T follicular helper cell (primary cell): ENCODE measurements at places on chromosomes 1 and 21.

DNA sequence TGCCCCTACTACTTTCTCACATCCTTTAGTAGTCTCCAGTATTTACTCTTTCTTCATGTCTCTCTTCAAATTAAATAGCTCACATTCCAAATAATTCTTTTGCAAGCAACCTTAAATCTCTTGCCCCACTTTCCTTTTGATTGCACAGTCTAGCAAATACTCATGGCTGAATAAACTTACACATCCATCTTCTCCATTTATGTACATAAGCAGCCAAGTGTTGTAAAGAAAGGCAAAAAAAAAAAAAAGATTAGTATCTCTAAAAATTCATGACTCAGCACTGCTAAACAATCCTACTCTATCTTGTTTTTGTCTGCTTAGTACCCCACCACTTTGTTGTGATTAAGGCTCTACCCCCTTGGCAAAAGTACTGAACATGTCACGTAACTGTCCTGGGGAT, 42.6 kb downstream of the F13B start:
- no peak for DNase-seq

- DNase-seq = no peak
Observed at GRCh38 chr1:193411714-193412113, 225.3 kb upstream of the B3GALT2 start.

DNA sequence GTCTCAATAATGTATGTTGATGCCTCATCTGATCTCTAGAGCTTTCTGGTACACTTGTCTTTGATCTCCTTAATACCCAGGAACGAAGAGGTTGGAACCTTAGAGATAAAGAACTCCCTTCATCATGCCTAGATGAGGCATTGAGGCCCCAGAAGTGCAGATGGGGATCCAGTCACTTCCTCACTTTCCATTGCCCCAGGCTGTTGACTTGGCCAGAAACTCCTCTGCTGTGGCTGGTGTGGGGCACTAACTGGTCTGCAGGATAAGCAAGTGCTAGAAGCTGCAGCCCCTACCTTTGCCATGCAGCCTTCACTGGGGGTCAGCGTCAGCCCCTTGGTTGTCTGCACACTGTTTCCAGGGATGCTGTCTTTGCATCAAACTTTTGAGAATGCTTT, 49.9 kb downstream of the STUM start:
- DNase-seq = no peak

- DNase-seq = no peak
Observed at GRCh38 chr1:166139735-166140134, 27.1 kb downstream of the FAM78B start.

GRCh38 chr1:39663559-39663958, 8.3 kb downstream of the NT5C1A start:
- no peak for DNase-seq

GRCh38 chr1:100147875-100148274, 14.9 kb downstream of the TRMT13 start:
- no peak for DNase-seq

DNA sequence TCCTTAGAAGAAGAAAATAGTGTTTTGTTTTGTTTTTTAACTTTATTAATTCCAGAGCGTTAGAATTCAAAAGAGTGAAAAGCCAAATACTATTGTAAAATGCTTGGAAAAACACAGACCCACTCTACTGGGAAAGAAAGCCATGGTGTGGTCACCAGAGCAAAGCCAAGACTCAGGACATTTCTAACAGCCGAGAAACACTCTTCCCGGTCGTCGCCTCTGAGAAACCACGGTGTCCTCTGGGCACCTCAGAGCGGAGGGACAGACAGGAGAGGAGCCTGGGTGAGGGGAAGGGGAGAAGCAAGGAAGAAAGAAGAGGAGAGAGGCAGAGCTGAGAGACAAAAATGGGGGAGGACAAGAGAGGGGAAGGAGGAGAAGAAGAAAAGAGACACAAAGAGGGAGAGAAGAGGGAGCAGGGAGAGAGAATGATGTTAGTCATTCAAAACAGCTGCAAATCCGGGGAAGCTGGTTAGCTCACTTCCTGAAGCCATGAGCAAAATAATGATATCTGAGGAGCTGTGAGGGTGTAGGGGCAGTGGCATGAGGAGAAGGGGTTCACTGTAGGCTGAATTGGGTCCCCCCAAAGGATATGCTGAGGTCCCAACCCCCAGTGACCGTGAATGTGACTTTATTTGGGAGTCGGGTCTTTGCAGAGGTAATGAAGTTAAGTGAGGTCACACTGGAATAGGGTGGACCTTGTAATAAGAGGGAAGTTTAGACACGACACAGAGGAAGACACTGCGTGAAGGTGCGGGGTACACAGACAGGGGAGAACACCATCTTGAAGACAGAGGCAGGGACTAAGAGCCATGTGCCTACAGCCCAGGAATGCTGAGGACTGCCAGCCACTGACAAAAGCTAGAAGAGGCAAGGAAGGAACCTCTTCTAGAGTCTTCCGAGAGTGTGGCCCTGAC, 58.2 kb upstream of the DMRTB1 start:
- DNase-seq = no peak

- DNase-seq = no peak
Observed at GRCh38 chr1:108592030-108592759, 32.3 kb downstream of the EEIG2 start.

GRCh38 chr1:227766015-227766634, 30.9 kb downstream of the SNAP47 start:
- peak; percentile 42 for DNase-seq

DNA sequence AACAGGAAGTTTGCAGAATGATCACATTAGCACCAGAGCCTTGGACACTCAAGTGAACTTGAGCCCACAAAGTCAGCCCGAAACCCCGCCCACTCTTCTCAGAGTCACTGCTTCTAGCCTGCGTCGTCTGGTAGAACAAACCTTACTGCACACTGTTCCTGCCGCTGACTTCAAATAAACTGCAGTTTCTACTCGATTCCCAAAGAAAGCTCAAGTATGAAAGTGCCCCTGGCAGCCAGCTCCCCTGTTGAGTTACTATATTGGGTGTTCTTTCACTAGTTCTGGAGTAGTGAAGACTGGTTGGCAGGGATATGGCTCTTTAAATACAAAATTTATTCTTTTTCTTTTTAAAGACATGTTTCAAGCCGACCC, 164.7 kb downstream of the GALNT2 start:
- DNase-seq = no peak

- no peak for DNase-seq
Observed at GRCh38 chr1:15640667-15641066, 23.4 kb downstream of the DDI2 start.

DNA sequence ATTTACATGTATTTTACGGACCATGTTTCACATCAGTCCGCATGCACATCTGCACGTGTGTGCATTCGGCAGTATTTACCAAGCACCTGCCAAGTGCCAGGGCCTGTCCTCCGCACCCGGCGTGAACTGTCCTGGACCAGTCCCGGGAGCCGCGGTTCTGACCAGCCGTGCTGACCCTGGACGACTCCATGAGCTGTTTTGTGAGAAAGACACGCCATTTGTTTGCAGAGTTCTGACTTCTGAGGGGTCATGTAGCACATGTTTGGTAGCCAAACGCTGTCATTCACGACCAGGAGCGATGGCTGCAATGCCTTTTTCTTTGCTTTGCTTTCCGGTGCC, 3.3 kb upstream of the OLIG2 start:
- no peak for DNase-seq

DNA sequence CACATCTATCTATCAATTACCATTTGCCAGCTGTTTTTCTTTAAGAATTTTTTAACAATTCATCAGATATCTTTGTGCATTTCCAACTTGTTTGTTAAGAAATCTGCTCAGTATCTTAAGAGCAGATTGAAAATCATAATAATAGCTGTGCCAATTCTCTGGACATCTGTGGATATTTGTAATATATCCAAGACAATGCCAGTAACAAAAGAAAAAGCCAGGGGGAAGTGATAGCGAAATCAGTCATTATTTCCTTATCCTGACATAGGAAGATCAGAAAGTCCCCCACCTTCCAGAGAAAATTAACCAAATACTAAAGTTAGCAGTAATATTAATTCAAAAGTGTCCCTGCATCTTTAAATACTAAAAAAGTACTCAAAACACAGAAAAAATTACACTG, 217.1 kb downstream of the RERE start:
- no peak for DNase-seq

GRCh38 chr1:161033751-161034150, 5.0 kb downstream of the TSTD1 start:
- no peak for DNase-seq

DNA sequence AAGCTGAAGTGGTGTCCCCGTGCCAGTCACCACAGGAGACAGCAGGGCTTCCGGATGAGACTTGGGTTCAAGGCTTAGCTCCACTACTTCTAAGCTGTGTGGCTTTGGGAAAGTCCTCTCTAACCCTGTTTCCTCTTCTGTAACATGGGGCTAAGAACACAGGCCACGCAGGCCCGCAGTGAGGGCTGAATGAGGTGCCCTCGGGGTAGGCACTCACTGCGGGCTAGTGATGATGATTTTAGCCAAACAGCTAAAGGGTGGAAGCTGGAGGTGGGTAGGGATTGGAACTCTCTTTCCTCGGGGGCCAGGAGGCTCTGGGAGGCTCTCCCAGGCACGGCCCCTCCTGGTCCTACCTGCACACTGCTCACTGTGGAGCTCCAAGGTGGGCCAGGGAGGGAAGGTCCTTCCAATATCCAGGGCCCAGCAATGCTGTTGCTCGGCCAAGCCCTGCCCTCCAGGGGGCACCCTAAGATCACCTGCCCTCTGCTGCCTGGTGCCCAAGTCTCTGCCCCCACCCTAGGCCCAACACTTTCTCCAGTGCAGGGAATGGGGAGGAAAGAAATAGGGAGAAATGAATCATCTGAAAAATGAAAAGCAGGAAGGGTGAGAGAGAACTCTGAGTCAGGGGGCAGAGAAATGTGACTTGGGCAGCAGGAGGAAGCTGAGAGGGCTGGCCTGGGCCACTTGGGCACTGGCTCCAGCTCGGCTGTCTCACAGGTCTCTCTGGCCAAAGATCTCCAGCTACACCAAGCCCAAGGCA, 19.2 kb upstream of the EVA1B start:
- DNase-seq = peak; percentile 57

- no peak for DNase-seq
Observed at GRCh38 chr21:28066076-28066475, 926.6 kb downstream of the LTN1 start.

DNA sequence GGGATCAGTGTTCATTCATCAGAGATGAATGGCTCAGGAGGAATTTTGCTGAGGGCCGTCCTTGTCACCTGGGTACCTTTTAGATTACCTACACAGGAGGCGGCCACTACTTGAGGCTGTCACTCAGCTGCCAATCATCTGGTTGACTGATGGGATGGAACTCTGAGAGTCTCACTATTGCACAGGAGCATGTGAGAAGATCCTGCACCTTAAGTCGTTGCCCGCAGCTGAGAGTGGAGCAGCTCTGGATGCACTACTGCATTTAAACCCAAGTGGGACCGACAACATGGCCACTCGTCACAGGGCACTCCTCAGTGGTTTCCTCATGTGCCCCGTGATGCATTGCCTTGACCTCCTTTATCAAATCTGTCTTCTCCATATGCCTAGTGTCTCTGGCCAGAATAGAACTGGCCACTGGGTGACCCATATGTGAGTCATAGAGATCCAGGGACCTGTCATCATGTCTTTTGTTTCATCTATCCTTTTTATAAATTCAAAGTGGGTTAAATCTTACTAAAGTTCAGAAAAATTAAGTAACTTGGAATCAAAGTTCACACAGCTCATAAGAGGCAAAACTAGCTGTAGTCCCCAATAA, 165.5 kb downstream of the ZSCAN20 start:
- no peak for DNase-seq

DNA sequence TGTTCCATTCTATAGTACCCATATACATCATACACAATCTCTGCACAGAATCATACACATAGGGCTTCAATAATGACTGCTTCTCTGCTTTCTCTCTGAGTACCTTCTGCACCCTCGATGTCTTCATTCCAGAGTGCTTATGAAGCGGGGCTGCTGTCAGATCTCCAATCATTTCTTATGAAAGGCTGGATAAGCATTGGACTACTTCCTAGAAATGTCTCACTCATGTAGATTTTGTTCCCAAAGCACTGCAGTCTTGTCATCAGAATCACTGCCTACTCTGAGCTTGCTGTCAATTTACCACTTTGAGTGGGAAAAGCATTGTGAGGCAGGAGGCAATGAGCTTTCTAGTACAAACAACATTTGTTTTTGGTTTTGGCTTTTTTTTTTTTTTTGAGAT, 179.0 kb downstream of the SLC35F3 start:
- DNase-seq = no peak

GRCh38 chr1:173333581-173333980, 126.5 kb upstream of the TNFSF4 start:
- DNase-seq = no peak

- DNase-seq = no peak
Observed at GRCh38 chr1:68294367-68295066, 62.2 kb upstream of the WLS start.
